Natural killer cell treated with Interleukin-12 subunit alpha and Interleukin-12 subunit beta and Interleukin-15 and Interleukin-18, amount 100 ng/mL, for 72 hours (primary cell): ENCODE measurements at places on chromosomes 5 and 9. TPM values are rescaled to one million over a fixed set of nuclear protein-coding genes. Genes with fewer than 3 reads are reported as not detected.

- no peak for DNase-seq
- H3K4me1 ChIP-seq = no peaks in the 10 kb centered on the region
- no peak overlapping the region for H3K27ac ChIP-seq
- H3K27me3 ChIP-seq = peaks cover 2% of the 10 kb centered on the region
- H3K4me3 ChIP-seq = no peak overlapping the region
- no peaks in the 10 kb centered on the region for H3K36me3 ChIP-seq
Measured at GRCh38 chr5:155895484-155895883, 431.5 kb upstream of the SGCD start.

Gene ABCA1
- 5.0 TPM for total RNA-seq

Gene FOXD4L5
- total RNA-seq = 0.25 TPM

Gene OR1Q1
- not detected for total RNA-seq

Gene DELE1
- total RNA-seq = 70.9 TPM

Gene FOXD1
- total RNA-seq = 1.5 TPM

- no peak for DNase-seq
- H3K4me1 ChIP-seq = no peaks in the 10 kb centered on the region
- H3K27ac ChIP-seq = no peak overlapping the region
- no peaks in the 10 kb centered on the region for H3K36me3 ChIP-seq
Measured at GRCh38 chr5:15574806-15575325, 74.9 kb downstream of the FBXL7 start.

- DNase-seq = peak; percentile 95
- H3K36me3 ChIP-seq = no peaks in the 10 kb centered on the region
Measured at GRCh38 chr5:43040287-43041098, at the start of gene ANXA2R. Gene ANXA2R, minus strand, starts transcription at chr5:43040319. Its CDS starts 273 bp downstream, at chr5:43040046.

Gene SCGB3A1
- total RNA-seq = not detected

Gene PCDHB13
- total RNA-seq = 0.10 TPM

Gene ZBED3
- total RNA-seq = 0.12 TPM
